ENCODE measurements at places on chromosomes 1 and 21.
A peak's percentile ranks its signal among the peaks of the same experiment; 100 is the strongest.

GRCh38 chr1:203280061-203280460 is 25.3 kb upstream of the BTG2 start:
- no peak for DNase-seq

GRCh38 chr21:32888971-32889370 is 117.4 kb upstream of the PAXBP1 start:
- DNase-seq, result no peak

DNA sequence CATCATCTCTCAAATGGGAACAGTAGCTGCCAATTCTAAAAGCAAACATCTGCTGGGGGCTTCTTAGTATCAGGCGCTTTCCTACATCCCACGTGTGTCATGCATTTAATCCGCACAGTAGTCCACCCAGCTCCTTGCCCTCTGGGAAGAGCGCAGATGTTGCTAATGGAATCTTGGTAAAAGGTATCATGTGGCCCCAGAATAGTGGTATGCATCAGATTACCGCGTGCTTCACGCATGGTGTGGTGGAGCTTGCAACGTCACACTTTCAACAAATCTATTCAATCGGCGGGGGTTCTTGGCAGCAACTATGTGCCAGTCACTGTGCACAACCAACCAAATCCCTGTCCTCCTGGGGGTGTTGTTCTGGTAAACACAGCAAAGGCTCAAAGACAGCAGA is 141.0 kb downstream of the HIVEP3 start:
- no peak for DNase-seq

DNA sequence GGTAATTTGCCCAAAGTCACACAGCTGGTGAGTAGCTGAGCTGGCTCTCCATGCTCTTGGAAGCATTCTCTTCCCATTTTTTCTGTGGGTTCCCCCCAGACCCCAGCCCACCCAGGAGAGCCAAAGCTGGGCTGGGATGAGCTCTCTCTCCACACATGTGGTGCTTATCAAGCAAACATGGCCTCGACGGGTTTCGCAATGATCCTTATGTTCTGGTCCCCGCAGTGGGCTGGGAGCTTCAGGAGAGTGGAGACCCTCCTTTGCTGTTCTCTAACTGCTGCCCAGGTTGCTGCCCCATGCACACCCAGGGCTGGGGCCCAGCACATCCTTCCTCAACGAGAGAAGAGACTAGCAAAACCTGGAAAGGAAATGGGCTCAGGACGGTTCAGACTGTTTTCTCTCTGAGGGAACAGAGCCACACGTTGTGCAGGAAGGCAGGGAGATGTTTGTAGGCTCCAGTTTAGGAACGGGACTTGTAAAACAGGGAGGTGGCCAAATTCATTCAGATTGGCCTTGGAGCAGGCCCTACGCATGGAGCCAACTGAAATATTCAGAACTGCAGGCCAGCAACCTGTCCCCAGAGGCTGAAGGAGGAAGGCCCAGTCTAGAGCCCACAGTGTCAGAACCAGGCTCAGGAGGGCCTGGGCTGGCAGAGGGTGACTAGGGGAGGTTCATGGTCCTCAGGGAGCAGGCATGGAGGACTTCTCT is 27.2 kb upstream of the CSF1 start:
- no peak for DNase-seq

GRCh38 chr1:246274186-246274585 is 232.9 kb downstream of the SMYD3 start:
- DNase-seq, result no peak

GRCh38 chr1:41598325-41598724 is 113.8 kb upstream of the EDN2 start:
- DNase-seq, result no peak

- DNase-seq, result no peak
Observed at GRCh38 chr1:114485286-114485685, 25.7 kb downstream of the TRIM33 start.

DNA sequence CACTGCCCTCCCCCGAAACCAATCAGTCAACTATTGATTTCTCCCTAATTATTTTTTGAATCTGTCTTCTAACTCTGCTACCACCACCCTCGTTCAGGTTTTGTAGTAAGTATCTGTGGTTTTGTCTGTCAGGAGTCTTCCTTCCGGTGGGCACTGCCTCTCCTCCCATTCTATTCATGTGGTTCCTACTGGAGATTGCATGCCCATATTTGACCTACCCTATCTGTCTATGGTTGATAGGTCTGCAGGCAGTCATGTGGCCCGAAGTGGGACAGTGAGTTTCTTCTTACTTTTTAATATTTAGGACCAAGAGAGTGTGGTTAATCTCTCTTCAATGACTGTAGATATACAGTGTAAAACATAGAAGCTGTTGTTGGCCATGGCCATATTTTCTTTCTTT is 17.8 kb upstream of the MAST2 start:
- DNase-seq, result no peak

- no peak for DNase-seq
Observed at GRCh38 chr1:84245563-84245962, 55.9 kb upstream of the SAMD13 start.

DNA sequence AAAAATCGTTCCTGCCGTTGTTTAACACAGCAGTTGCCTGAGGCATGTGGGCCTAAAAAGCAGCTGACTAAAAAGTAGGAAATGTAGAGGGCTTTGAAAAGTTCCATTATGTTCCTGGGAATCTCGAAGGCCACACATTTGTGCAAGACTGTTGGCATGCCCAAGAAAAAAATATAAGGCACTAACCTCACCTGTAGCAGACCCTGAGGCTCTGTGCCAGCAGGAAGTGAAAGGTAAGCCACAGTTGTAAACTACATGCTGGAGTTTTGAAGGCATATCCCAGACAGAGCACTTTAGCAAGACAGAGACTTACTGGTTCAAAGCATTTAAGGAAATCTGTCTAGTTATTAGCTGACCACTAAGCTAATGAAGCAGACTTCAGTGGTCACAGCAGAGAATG is 52.7 kb downstream of the TRMT1L start:
- DNase-seq, result no peak

DNA sequence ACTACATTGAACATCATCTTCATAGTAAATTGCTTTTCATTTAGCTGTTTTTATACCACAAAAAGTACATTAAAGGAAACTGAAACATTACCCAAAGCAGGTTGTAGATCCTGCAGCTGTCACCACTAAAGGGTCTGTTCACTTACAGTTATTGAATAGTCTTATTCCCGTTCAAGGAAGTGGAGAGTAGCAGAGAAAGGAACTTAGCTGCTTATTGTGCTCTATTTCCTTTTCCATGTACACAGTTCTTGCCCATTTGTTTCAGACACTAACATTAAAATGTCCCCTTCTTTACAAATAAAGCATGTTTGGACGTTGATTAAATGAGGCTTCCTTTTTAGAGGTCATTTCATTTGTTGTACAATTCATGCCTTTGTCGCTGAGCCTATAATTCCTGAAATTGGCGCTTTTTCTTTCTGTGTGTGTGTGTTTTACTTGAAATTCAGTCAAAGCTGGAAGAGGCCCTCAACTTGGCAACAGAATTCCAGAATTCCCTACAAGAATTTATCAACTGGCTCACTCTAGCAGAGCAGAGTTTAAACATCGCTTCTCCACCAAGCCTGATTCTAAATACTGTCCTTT is 44.4 kb upstream of the BMP8A start:
- no peak for DNase-seq

GRCh38 chr21:44763451-44764318 is 37.9 kb downstream of the UBE2G2 start:
- peak; percentile 11 for DNase-seq
